ENCODE measurements at places on chromosomes 7 and 10.

DNA sequence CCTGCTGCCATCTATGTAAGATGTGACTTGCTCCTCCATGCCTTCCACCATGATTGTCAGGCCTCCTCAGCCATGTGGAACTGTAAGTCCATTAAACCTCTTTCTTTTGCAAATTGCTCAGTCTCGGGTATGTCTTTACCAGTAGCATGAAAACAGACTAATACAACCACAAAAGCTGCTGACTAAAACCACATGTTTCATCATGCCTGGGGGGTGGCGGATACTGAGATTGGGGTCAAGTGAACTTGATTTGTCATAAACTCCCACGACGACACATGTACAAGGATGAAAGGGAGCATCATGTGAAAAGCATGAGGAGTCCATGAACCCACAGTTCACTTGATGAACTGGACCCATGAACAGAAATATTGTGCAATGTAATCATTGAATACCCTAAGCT, 134.9 kb upstream of the ANK3 start:
- no peak for DNase-seq

DNA sequence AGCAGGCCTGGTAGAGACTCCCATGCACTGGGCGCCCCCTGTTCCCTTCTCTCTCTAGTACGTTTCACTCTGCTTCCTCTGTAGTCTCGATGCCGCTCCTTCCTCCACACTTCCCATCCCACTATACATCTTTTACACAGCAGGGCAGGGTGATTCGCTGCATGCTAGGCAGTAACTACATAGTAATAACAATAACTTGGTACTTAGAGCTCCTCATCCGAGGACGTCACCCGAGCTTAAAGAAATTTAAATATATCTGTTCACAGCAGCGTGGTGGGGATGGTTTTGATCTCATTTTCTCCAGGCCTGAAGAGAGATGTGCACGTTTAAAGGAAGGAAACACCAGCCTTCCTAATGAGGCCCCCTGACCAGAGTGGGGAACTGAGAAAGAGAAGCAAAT, 276.9 kb downstream of the SKAP2 start:
- no peak for DNase-seq

GRCh38 chr10:99337311-99337811, 8.2 kb downstream of the CNNM1 start:
- DNase-seq: no peak

DNA sequence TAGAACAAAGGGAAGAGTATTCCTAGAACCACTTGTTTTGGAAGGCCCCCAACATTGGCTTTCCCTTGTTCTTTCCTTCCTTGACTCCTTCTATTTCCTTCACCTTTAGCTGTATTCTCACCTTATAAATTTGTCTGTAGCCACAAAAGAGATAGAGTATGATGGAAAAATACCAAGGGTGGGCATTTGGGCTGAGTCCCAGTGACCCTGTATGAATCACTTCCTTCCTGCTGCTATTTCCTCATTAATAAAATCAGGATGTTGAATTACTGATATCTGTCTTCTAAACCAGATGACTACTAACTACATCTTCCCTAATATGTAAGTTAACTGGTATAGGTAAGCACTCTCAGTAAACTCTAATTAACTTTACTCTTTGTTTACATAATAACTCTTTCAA, 55.1 kb downstream of the IFIT5 start:
- no peak for DNase-seq

- DNase-seq: no peak
Observed at GRCh38 chr7:51080622-51081269, 235.9 kb downstream of the COBL start.

All from CD4-positive, alpha-beta T cell treated with Interleukin-10 for 1 hour (primary cell).